ENCODE measurements at places on chromosomes 1 and 21. TPM values are rescaled to one million over a fixed set of nuclear protein-coding genes. Genes with fewer than 3 reads are reported as not detected.

DNA sequence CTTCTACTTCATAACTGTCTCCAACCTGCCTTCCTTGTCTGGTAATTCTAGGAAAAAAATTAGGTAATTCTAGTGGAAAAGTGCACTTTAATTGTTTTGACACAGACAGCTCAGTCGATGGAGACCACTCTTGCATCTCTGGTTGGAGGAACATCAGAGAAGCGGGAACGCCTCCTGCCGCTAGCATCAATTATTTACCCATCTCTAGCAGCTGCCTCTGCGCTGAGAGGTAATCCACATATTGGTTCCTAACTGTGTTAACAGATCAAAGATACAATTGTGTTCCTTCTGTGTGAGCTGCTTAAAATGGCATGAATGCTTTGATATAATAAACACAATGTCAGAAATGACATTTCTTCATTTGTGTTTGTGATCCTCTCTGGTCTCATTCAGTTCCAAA lies 33.3 kb downstream of the C2CD2 start:
- DNase-seq, result no peak

SPRR2F gene
- not detected for total RNA-seq

ARHGEF19 gene
- total RNA-seq, result 4.2 TPM

AMY2B gene
- total RNA-seq, result 26.3 TPM

- no peak for DNase-seq
Measured at GRCh38 chr1:77060000-77060399, 159.2 kb downstream of the PIGK start.

DNA sequence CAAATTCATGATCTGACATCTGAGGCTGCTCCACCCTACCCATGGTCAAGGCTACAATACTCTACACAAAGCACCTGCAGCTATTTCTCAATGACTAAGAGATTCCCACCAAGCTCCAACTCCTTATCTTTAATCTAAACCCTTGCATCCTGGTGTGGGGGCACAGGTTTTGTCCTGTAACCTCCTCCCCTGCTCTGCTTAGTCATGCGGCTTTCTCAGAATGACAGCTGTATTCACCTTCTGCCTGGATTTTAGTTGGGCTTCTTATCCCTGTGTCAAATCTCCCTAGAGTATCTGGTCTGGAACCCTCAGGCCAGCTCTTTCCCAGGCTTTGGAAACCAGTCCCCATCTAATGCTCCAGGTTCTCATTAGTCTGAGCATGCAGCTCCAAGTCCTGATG lies 159.0 kb downstream of the BARHL2 start:
- no peak for DNase-seq

DNA sequence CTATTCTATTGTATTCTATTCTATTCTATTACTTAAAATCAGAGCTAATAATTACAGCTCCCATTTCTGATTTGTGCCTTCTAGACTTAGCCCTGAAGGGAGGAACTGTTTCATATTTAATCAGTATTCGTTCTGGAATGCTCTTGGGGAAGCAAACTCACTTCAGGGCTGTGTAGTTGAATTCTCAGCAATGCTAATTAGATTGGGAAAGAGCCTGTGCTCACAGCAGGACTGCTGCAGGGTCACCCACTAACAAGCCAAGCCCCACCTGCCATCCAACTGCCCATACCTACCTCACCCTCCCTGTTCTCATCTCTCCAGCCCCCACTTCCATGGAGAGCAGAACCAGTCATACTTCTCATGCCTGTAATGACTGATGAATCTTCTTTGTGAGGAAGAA lies 464.2 kb downstream of the PTPRU start:
- DNase-seq, result no peak

DNA sequence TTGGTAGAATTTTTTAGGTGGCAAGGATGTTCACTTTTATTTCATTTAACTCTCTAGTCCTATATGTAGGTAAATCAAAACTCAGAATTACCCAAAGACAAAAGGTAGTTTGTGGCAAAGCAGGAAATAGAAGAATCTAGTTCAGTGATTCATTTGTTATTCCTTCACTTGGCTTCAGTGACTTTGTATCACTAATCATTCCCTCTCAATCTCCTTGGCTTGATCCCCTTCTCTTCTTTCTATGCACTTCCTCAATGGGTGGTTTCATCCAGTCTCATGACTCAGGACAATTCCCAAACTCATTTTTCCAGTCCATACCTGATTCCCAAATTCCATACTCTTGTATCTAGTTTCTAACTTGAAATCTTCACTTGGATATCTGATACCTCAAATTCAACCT lies 64.9 kb downstream of the PRKACB start:
- no peak for DNase-seq

- DNase-seq, result no peak
Measured at GRCh38 chr21:44654576-44655175, at the start of gene KRTAP12-4. Gene KRTAP12-4 (minus strand): TSS chr21:44654659. CDS start chr21:44654614, 45 bp downstream.

KRTAP19-2 gene
- not detected for total RNA-seq

AHCTF1 gene
- total RNA-seq, result 59.0 TPM

DNA sequence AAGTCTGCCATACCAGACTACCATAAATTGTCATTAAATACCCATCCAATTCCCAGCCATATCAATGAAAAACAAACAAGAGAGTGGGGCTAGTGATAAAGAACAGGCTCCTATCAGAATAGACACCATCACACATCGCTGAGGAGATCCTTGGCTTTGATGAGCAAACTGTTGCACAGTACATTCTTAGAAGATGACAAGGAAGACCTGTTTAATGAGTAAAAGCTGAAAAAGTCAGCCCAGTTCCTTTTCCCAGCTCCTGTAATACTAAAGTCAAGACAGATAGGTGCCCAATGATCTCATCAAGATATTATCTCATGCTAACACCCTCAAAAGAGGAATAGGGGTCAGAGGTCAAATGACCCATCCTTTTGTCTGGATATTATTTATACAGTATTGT lies 164.5 kb upstream of the COA6 start:
- no peak for DNase-seq

- no peak for DNase-seq
Measured at GRCh38 chr1:46136711-46137110, 4.3 kb upstream of the PIK3R3 start.

TNFSF4 gene
- total RNA-seq, result 0.69 TPM

TNFRSF14 gene
- total RNA-seq, result 42.1 TPM

GRCh38 chr1:228396770-228397662 lies 9.6 kb downstream of the TRIM11 start:
- DNase-seq, result no peak

MAP3K21 gene
- total RNA-seq, result 4.6 TPM

TMOD4 gene
- not detected for total RNA-seq

SIKE1 gene
- total RNA-seq, result 38.3 TPM

GRCh38 chr1:9858293-9859035 lies 34.7 kb upstream of the CLSTN1 start:
- DNase-seq, result no peak

- DNase-seq, result no peak
Measured at GRCh38 chr1:160713161-160713560, 1.5 kb upstream of the CD48 start.

DNA sequence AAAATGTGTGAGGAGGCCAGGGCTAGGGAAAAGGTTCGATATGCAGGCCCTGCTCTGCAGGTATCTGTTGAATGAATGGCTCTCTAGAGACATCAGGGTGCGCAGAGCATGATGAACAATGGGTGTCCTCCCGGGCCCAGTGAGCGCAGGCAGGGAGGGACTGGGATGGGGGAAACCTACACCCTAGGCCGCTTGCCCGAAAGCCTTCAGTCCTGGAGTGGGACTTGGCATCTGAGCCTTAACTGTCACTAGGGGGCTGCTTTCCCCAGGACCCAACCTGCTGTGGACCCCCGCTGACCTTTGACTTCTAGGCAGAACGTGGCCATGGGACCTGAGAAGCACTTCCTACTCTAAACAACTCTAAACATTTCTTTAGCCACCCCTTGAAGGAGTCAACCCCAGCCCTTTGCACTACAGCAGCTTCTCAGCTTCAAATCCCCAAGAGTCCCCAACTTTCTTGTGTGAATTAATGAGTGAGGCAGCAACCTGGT lies 444 bp upstream of the MAP3K6 start:
- no peak for DNase-seq

TRIM46 gene
- 1.2 TPM for total RNA-seq

KIRREL1 gene
- 67.0 TPM for total RNA-seq

DNA sequence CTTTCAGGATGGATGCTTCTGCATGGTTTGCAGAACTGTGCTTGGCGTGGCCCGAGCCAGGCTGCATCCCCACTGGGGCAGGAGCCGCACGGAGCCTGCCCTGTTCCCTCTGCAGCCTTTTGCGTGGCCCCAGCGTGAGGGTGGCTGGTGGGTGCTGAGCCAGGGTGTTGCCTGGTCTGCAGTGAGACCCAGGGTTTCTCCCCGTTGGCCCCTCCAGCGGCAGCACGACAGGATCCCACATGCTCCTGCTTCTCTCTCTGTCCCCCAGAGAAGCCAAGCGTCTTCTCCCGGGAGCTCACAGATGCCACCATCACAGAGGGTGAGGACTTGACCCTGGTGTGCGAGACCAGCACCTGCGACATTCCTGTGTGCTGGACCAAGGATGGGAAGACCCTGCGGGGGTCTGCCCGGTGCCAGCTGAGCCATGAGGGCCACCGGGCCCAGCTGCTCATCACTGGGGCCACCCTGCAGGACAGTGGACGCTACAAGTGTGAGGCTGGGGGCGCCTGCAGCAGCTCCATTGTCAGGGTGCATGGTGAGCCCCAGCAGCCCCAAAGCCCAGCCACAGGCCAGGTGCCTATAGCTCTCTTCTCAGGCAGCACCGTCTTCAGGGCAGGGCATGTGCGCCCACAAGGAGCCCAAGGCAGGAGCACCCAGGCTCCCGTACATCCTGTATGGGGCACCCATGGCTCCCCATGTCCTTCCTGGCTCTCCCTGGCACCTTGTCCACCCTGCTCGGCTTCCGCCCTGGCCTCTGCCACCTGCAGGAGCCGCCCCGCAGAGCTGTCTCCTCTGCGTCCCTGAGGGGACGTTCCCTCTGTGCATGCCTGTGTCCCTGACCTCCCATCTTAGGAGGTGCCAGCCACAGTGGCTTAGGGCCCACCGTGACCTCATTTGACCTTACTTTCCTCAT lies 78.9 kb downstream of the OBSCN start:
- no peak for DNase-seq

CYP2J2 gene
- 5.2 TPM for total RNA-seq

DNA sequence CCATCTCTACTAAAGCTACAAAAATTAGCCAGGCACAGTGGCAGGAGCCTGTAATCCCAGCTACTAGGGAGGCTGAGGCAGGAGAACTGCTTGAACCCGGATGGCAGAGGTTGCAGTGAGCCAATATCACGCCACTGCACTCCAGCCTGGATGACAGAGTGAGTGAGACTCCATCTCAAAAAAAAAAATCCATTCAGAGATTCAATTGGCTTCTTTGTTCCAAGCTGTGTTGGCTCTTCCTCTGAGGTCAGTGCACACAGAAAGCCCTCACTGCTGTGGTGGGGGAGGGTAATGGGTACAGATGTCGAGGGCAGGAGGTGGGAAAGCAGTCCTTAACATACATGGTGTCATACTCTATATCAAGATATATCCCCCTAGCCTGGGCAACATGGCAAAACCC lies 14.7 kb downstream of the TIE1 start:
- DNase-seq, result no peak

- no peak for DNase-seq
Measured at GRCh38 chr1:3274972-3275371, 179.5 kb upstream of the ARHGEF16 start.

EXTL1 gene
- 0.65 TPM for total RNA-seq

GRCh38 chr1:115980998-115981993 lies 5.0 kb downstream of the SLC22A15 start:
- no peak for DNase-seq

DMRTB1 gene
- total RNA-seq, result not detected

- DNase-seq, result no peak
Measured at GRCh38 chr1:176382163-176382562, 80.8 kb upstream of the PAPPA2 start.

SFT2D2 gene
- 41.0 TPM for total RNA-seq

- DNase-seq, result no peak
Measured at GRCh38 chr1:52588535-52588934, 13.6 kb upstream of the GPX7 start.

GPX7 gene
- 23.0 TPM for total RNA-seq

- no peak for DNase-seq
Measured at GRCh38 chr1:231750296-231750695, 123.7 kb downstream of the DISC1 start.

SLC2A5 gene
- 7.9 TPM for total RNA-seq

GRCh38 chr1:22828484-22829308 lies 118.1 kb downstream of the EPHB2 start:
- no peak for DNase-seq

DNA sequence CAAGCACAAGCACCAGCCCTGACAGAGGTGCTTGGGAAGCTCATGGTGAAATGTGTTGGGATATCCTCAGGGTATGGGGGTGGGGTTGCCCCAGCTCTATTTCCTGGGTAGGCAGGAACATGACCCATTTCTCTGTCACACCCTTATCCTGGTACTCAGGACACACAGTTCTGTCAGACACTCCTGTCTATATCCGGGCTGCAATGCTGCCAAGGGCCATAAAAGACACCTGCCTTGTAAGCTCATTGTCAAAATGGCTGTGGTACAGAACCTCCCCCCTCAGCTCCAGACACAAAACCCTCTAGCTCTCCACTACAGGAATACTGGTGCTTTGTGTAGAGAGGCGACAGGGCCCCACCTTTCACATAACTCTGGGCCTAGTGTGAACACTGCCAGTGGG lies 636.7 kb downstream of the PLA2G4A start:
- DNase-seq, result no peak

RIPPLY3 gene
- not detected for total RNA-seq

GRCh38 chr1:93196591-93196990 lies 16.1 kb downstream of the CCDC18 start:
- no peak for DNase-seq

SLC35D1 gene
- 10.1 TPM for total RNA-seq

CSMD2 gene
- 0.19 TPM for total RNA-seq

- DNase-seq, result no peak
Measured at GRCh38 chr1:116826818-116827606, 72.8 kb downstream of the CD2 start.

- DNase-seq, result no peak
Measured at GRCh38 chr1:58753431-58753866, 30.4 kb downstream of the JUN start.
